Bronchus fibroblast of lung (primary cell): ENCODE measurements at places on chromosomes 11 and 22. TPM values are rescaled to one million over a fixed set of nuclear protein-coding genes. Genes with fewer than 3 reads are reported as not detected.

Gene NRIP3
- 9.7 and 11.8 TPM in 2 replicates for total RNA-seq

Gene KCNK4
- total RNA-seq, result not detected in 2 replicates

Gene OR8G1
- total RNA-seq, result not detected in 2 replicates

Gene MMP12
- not detected in 2 replicates for total RNA-seq

Gene OR8D1
- total RNA-seq, result not detected in 2 replicates

Gene ABCC8
- not detected in 2 replicates for total RNA-seq
